Fibroblast of the conjunctiva (primary cell): ENCODE measurements at places on chromosomes 4 and X.

GRCh38 chrX:72110051-72110875, 21.5 kb downstream of the RTL5 start:
- DNase-seq, result no peak

DNA sequence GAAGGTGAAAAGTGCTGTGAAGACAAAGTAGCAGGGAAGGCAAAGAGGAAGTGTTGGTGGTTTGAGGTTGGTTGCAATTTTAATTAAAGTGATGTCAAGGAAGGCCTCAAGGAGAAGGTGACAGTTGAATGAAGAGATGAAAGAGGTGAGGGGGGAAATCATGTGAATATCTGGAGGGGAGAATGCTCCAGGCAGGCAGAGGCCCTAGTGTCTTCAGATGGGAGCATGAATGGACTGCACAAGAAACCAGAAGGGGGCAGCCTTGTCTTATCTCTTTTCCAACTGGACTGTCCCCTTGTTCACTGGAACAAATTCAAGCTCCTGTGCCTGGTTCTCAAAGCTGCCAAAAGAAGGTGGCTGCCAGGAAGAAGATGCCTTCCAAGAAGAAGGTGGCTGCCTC, 68.4 kb downstream of the MAOB start:
- no peak for DNase-seq

DNA sequence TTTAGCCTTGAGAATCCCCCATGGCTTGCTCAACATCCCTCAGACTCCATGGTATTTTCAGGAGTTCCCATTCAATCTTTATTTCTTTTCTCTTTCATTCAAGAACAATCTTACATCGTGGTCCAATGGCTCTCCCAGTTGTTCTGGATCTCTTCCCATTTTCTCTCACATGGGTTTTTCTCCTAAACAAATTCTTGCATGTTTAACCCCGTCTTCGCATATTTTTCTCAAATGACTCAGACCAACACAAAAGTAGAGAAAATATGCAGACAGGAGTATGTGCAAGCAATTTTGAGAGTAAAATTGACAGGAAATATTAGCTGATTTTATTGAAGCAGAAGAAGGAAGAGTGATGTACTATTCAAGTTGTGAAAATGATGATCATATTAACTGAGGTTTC, 396.4 kb upstream of the TRAM1L1 start:
- no peak for DNase-seq

- no peak for DNase-seq
Measured at GRCh38 chrX:101385026-101385684, 836 bp downstream of the BTK start.

DNA sequence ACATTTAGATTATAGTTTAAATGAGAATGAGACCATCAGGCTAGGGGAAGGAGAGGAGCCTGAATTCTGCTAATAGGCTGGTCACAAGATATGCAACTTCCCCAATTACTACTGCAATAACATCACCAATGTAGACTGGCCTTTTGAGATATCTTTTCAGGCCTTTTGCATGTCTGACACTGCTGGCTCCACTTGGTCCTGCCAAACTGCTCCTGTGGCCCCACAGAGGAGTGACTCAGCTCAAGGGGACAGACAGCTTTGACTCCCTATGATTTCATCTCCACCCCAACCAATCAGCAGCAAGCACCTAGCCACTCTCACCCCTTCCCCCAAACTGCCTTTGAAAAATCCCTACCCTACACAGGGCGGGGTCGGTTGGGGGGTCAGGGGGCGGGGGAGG, 22.8 kb downstream of the GPRIN3 start:
- DNase-seq, result no peak

GRCh38 chrX:18664947-18665346, 7.0 kb downstream of the RS1 start:
- DNase-seq, result no peak

GRCh38 chr4:38069271-38069760, 109.1 kb downstream of the PTTG2 start:
- no peak for DNase-seq

DNA sequence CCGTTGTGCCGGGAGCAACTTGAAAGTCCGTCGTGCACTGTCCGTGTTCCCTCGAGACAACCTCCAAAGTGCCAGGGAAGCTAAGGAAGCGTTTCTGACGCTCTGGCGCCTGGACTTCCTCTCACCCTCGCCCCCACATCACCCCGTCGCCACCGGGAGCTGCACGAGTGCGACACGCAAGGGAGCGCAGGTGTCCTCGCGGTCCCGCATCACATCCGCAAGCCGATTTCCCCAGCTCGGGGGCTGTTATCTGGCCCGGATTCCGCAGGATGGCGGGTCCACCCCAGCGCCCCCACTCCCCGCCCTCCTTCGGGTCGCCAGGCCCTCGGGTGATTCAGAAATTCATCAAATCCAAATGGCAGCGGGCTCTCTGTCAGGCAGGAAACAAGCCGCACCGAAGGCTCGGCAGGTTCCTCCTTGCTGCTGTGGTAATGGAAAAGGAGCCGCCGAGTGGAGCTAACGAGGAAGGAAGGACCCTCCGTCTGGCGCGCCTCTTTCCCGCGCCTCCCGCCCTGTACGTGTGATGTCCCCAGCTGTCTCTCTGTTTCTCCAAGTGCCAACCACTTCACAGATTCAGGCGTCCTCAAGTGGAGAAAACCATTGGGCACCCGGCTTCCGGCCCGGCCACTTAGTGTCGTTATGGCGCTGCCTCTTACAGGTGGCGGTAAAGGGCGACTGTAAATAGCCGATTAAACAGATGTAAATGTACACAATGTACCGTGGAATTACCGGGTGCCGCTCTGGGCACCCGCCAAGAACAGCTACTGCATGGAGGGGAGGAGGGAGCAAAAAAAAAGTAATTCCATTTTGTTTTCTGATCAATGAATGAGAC, 921 bp upstream of the SETD7 start:
- no peak for DNase-seq

- no peak for DNase-seq
Measured at GRCh38 chrX:39242187-39242586, 440.9 kb downstream of the MID1IP1 start.

- DNase-seq, result no peak
Measured at GRCh38 chr4:126757219-126757618, 875.5 kb upstream of the INTU start.

DNA sequence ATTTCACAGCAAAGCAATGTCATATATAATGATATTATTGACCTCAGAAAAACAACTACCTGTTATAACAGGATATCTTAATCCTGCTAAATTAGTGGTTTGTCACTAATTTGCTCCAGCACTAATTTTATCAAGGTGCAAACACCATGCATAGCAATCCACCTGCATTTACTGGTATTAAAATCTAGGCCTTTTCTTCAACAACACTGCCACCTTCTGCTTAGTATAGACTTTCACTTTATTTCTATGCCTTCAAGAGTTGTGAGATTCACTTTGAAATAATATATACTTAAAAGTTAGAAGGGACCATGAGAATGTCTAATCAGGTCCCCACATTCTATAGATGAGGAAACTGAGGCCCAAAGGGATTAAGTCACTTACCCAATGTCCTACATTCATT, 82.1 kb upstream of the IQCM start:
- peak; percentile 12 for DNase-seq

GRCh38 chr4:107497054-107497453, 223.0 kb downstream of the PAPSS1 start:
- no peak for DNase-seq

DNA sequence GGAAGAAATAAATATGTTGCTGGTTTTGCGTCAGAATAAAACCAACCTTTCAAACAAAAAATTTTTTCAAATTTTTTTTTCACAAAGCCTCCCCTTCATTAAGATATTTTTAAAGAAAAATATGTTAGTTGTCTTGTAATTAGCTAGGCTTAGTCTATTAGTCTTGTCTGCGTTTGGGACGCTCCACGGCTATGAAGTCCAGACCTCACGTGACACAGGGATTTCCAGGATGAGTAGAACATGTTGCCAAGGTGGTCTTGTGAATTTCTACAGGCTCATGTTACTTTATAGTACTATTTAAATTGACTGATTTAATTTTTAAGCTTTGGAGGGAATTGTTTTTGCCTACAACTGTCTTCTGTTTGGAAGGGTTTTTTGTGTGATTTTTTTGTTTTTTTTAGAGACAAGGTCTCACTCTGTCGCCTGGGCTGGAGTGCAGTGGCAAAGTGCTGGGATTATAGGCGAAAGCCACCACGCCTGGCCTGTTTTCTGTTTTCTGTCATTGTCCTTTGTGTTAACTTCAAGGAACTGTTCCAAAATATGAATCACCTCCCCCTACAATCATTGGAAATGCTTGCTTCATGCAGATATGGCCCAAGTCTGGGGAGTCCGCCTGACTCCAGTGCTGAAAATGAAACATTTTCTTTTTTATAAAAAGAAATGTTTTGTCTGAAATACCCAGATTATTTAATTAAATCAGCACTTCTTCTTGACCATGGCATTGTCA, 26.2 kb downstream of the TMEM144 start:
- DNase-seq, result no peak

DNA sequence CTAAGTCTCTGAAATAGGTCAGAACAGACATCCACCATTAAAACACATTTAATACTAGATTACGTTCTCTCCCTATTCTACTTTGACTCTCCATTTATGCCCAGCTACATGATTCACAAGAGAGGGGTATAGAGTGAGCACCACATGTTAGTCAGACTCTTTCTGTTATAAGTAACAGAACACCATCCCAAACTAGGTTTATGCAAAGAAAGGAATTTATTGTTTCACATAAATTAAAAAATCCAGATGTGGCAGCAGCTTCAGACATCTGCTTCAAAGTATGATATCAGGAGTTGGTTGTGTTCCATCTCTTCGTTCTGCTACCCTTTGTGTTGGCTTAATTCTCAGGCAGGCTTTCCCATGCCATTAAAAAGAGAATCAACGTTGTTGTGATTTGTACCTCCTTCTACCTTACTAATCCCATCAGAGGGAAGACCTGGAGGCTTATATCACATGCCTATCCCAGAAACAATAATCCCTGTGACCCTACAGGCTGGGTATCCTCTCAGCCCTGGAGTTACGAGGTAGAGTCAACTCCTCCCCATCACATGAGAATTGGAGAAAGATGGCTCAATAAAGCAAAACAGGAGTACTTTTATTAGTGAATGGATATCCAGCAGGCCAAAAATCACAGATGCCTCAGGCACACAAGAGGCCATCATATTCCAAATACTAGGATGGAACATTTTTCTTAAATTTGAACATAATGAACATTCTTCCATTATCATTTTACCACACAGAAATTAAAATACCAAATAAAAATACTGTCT, 163.2 kb downstream of the SLC7A11 start:
- no peak for DNase-seq

DNA sequence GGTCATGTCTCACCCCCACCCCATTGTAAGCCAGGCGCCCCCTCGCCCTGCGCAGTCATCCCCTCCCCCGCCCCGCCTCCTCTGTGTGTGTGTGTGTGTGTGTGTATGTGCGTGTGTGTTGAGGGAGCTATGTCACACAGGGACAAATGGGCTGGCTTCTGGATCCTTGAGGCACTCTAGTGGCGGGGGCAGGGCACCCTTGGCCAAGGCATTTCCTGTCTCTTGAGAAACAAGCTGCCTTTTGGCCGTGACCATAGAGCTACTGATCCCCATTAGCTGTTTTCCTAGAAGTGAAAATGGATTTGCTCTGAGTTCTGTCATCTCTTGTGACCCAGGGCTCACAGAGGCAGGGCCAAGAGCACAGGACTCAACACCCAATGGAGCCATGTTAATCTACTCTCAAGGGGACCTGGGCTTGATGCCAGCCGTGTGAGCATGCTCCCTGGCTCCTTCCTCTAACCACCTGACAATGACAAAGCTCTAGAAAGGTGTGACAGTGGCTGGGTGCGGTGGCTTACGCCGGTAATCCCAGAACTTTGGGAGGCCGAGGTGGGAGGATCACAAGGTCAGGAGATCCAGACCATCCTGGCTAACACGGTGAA, 162.5 kb upstream of the BCOR start:
- no peak for DNase-seq
